ENCODE measurements at places on chromosomes 7 and 10.
A peak's percentile ranks its signal among the peaks of the same experiment; 100 is the strongest.

DNA sequence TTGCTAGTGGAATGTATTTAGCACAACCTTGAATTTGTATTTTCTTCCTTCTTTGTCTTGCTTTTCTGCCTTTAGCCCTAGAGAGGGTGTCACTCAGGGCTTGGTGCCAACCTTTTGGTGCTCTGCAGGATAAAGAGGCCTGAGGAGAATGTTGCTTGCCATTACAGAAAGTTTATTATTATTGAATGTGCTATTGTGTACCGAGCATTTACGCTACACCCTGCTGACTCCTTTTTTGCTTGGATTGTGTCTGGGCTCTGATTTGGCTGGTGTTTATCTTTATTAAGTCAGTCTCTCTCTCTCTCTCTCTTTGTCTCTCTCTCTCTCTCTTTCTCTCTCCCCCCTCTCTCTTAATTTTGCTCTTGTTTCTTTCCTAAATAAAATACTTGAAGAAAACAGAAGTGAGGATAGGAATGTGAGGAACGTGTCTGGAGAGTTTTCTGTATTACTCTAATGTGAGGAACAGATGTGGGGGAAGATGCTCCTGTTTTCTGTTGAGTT, 284.4 kb upstream of the PHYHIPL start:
- no peak for DNase-seq

DNA sequence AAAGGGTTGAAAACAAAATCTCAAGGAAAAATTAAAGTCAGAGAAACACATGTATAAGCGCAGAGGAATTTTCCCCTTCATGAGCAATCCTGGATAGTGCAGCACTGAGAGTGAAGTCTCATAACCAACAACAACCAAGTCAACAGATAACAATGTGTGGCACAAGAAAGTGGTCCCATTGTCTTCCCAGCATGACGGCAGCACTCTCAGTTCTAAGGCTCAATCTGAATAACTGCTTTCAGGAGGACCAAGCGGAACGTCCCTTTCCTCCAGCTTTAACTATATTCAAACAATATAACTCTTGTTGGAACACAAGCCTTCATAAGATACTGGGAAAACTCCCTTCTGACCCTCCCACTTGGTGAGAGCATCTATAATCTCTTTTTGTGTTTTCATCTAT, 137.9 kb downstream of the RAPGEF5 start:
- no peak for DNase-seq

DNA sequence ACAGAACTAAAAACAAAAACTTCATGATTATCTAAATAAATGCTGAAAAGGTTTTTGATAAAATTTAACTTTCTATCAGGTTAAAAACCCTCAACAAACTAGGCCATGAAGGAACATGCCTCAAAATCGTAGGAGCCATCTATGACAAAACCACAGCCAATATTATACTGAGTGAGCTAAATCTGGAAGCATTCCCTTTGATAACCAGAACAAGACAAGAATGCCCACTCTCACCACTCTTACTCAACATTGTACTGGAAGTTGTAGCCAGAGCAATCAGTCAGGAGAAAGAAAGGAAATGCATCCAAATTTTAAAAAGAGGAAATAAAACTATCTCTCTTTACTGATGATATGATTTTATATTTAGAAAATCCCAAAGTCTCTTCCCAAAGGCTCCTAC, 228.7 kb downstream of the CHRM2 start:
- no peak for DNase-seq

GRCh38 chr7:12783421-12784095, 96.1 kb downstream of the ARL4A start:
- DNase-seq, result no peak

GRCh38 chr7:74380720-74381119, 73.0 kb upstream of the GTF2IRD1 start:
- DNase-seq, result no peak

- DNase-seq, result no peak
These were observed 10.9 kb upstream of the LGI1 start for GRCh38 chr10:93746844-93747284.

DNA sequence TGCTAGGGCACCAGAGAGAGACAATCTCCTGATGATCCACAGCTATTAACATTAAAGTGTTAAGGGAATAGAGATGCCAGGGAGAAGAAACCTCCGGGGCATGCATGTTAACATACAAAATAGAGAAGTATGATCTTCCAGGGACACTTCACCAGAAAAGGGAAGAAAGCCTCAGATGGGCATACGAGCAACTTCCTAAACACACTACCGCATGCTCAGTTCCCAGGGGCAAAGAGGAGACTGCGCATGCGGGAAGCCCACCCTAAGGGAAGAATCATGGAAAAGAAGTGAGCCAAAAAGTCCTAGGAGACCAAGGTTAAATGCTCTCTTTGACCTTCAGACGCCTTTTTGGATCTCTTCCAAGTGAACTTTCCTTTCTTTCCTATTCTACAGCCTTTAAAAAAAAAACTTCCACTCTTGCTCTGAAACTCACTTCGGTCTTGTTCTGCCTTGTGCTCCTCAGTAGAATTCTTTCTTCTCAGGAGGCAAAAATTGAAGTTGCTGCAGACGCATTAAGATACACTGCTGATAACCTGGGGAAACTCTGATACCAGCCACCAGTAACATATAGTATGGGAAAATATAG, 1211.3 kb downstream of the REEP3 start:
- no peak for DNase-seq

DNA sequence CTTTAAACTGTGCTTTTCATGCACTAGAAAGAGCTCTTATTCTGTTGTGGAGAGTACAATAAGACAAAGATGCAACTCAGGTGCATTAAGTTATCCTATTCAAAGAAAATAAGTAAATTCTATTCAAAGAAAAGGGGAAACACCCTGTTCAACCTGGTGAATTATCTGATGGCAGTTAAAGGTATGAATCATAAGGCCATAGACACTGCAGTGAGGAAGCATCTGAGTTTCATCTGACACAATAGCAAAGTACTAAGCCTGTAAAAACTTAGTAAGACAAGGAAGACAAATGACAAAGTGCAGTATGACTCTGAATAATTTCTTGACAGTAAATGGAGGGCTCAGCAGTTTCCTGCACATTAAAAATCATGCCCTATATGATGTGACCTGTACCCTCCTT, 91.0 kb upstream of the LRRTM3 start:
- DNase-seq, result no peak

DNA sequence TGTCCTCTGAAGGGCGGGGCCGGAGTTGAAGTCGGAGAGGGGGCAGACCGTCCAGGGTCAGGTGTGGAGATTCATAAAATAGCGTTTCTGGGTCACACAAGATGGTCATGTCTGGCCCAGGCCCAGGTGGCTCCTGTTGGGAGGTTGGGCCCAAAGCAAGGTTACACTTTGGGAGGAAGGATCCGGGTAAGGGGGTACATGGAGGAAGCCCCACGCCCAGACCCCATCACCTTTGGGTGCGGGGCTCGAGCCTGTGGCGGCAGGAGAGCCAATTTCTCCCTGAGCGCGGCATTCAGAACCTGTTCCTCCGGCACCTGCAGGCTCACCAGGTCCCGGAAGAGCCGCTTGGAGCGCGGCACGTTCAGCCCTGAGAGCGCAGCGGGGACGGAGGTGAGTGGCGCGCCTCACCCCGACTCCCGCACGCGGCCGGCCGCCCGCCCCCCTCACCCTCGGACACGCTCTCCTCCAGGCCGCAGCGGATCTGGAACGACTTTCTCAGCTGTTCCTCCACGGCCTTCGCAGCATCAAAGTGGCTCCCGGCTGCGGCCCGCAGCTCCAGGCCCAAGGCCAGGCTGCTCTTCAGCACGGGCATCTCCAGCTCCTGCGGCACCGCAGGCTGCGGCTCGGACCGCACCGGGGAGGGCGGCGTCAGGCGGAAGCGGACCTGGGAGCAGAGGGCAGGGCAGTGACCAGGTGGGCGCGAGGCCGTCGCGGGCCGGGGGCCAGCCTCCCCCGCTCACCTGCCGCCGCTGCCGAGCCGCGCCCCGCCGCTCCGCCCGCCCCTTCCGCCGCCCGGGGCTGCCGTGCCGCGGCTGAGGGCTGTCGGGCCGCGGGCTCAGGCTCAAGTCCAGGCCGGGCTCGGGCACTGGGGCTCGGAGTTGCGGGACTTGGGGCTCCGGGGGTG, 644 bp downstream of the PPP1R35 start:
- DNase-seq, result peak; percentile 13

- DNase-seq, result no peak
These were observed 259.9 kb downstream of the PTPRN2 start for GRCh38 chr7:158327571-158328180.

GRCh38 chr7:15046861-15047260, 144.3 kb upstream of the DGKB start:
- DNase-seq, result no peak

- no peak for DNase-seq
These were observed 181.7 kb downstream of the HECW1 start for GRCh38 chr7:43294080-43294630.

GRCh38 chr7:158992759-158993158, 136.4 kb downstream of the DYNC2I1 start:
- no peak for DNase-seq

DNA sequence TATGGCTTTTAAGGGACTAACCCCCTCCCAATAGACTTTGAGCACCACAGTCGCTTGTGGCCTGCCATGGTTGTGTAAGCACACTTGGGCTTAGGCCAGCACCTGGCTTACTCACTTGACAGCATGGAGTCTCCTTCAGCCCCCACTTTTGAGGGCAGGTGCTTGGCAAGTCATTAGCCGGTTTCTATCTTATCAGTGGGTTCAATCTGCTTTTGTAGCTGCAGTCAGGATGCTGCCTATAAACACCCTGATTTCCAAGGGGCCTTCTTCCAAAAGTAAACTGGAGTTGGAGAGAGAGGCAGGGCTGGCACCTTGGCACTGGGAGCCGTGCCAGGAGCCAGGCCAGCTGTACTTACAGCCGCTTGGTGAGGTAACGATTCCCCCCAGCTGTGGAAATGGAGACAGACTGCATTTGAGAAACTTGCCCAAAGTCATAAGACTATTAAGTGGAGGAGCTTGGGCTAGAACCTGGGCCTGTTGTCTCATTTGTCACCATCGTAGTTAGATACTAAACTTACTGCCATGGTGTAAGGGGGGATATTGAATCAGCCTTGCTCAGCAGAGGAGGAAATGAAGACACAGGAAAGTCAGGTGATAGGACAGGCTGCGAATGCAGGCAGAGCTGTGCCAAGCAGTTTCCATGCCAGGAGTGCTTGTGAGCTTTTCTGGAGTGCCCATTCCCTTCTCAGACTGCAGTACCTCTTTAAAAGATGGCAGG, 92.2 kb upstream of the EFCAB10 start:
- no peak for DNase-seq

DNA sequence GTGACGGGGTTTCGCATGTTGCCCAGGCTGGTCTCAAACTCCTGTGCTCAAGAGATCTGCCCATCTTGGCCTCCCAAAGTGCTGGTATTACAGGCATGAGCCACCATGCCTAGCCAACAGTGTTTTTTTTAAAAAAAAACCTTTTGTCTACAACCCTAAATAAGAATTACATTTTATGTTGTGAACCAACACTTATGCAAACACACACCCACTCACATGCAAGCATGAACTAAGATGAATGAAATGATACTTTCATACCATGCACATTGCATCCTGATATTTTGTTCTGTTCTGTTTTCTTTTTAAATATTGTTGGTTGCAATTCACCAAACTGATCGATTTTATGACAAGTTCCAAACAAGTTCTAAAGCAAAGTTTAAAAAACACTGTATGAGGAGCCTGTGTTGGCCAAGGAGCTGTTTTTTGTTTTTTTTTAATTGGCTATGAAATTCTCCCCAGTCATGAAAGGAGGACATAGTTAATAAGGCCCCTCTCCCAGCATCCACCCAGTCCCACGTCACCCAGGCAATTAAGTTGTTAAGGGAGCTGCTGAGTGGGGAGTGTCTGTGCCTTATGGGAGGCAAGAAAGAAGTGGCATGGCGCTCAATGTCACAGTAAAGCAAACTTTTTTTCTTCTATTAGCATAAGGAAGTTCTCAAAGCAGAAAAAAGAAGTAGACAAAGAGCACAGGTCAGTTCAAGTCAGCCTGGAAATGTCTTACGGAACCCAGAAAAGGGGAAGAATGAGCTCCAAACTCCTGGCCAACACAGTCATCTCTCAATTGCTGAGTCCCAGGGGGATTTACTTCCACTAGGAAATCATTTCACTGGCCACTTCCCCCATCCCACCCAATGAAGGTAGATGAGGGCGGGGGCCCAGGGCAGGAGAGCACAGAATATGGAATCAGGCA, 50.1 kb downstream of the NOD1 start:
- no peak for DNase-seq

DNA sequence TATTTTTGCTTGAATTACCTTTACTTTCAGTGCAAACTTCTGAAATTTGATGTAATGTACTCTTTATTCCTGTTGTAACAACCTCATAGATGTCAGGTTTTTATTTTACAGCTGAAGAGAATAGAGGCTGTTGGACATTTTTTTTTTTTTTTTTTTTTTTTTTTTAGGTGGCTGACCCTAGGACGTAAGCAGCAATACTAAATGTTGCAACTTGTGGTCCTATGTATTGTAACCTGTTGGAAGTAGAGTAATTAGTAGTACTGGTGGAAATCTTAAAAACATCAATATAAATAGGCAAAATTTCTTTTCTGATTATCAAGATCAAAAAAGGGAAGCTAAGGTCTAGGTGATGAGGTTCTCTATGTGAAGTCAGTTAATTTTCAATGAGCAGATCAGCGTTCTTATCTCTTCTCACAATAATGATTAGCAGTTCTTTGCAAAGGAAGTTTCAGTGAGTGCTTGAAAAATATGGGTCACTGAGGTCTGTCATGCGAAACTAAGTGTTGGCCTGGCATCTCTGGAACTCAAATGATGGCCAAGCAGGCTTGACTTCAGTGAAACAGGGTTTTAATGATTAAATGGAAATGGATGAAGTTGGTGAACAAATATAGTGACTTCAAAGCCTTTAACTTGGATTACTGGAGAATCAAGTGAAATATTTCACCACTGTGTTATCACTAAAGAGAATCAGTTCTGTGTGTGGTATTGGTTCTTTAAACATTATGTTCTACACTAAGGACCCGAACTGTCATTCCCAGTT, 42.7 kb downstream of the BICC1 start:
- no peak for DNase-seq

DNA sequence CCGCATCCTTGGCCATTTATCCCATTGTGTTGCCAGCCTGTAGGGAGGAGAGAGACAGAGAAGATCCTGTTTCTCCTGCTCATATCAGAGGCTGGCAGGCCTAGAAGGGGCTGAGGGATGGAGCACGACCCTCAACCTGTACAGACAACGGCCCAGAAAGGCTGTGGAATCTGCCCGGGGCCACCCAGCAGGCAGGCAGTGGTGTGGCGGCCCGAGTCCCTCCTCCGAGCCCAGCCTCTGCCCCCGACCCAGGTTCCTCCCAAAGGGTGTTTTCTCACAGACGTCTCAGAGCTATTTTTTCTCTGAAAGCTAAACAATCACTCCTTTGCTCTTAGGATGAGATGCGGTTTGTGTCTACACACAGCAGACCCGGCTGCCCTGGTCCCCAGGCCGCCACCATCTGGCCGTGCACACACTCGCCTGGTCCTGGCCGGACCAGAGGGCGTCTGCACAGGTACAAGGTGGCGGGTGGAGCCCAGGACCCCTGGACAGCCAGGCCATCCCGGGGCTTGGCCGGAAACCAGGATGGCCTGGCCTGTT, 69.3 kb downstream of the FOXL3 start:
- DNase-seq, result no peak

Data from activated CD8-positive, alpha-beta memory T cell treated with anti-CD3 and anti-CD28 coated beads for 4 hours (primary cell).